ENCODE measurements at places on chromosomes 4 and X. TPM values are rescaled to one million over a fixed set of nuclear protein-coding genes. Genes with fewer than 3 reads are reported as not detected.

- DNase-seq, result no peak
These were observed 69.8 kb downstream of the FBXO8 start for GRCh38 chr4:174213731-174214100.

DNA sequence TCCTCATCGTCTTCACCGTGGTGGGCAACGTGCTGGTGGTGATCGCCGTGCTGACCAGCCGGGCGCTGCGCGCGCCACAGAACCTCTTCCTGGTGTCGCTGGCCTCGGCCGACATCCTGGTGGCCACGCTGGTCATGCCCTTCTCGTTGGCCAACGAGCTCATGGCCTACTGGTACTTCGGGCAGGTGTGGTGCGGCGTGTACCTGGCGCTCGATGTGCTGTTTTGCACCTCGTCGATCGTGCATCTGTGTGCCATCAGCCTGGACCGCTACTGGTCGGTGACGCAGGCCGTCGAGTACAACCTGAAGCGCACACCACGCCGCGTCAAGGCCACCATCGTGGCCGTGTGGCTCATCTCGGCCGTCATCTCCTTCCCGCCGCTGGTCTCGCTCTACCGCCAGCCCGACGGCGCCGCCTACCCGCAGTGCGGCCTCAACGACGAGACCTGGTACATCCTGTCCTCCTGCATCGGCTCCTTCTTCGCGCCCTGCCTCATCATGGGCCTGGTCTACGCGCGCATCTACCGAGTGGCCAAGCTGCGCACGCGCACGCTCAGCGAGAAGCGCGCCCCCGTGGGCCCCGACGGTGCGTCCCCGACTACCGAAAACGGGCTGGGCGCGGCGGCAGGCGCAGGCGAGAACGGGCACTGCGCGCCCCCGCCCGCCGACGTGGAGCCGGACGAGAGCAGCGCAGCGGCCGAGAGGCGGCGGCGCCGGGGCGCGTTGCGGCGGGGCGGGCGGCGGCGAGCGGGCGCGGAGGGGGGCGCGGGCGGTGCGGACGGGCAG lies 792 bp downstream of the ADRA2C start:
- DNase-seq, result peak; percentile 22

DNA sequence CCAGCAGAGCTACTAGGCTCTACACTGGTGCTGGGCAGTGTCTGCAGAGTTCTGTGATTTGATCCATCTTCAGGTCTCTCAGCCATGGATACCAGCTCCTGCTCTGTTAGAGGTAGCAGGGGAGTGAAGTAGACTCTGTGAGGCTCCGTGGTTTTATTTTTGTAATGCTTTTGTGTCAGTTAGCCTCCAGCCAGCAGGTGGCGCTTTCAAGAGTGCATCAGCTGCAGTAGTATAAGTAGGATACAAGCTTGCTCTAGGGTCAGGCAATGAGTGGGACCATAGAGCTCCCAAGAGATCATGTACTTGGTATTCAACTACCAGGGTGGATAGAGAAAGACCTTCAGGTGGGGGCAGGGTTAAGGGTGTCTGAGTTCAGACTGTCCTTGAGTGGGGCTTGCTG lies 362.5 kb upstream of the TRAM1L1 start:
- no peak for DNase-seq

- no peak for DNase-seq
These were observed 12.2 kb downstream of the MAMLD1 start for GRCh38 chrX:150375243-150375770.

DNA sequence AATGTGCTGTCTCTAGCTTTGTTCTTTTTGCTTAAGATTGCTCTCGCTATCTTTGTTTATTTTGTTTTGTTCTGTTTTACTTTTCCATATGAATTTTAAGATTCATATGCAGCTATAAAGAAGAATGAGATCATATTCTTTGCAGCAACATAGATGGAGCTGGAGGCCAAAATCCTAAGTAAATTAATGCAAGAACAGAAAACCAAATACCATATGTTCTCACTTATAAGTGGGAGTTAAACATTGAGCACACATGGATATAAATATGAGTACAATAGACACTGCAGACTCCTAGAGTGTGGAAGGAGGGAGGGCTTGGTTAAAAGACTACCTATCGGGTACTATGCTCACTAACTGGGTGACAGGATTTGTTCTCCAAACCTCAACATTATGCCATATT lies 237.8 kb downstream of the TRAM1L1 start:
- no peak for DNase-seq

- no peak for DNase-seq
These were observed 227.0 kb upstream of the RASGEF1B start for GRCh38 chr4:81698538-81699296.

- no peak for DNase-seq
These were observed 813.7 kb downstream of the DMD start for GRCh38 chrX:32397562-32398216.

GRCh38 chr4:1130316-1131186 lies 17.2 kb upstream of the RNF212 start:
- peak; percentile 69 for DNase-seq

DNA sequence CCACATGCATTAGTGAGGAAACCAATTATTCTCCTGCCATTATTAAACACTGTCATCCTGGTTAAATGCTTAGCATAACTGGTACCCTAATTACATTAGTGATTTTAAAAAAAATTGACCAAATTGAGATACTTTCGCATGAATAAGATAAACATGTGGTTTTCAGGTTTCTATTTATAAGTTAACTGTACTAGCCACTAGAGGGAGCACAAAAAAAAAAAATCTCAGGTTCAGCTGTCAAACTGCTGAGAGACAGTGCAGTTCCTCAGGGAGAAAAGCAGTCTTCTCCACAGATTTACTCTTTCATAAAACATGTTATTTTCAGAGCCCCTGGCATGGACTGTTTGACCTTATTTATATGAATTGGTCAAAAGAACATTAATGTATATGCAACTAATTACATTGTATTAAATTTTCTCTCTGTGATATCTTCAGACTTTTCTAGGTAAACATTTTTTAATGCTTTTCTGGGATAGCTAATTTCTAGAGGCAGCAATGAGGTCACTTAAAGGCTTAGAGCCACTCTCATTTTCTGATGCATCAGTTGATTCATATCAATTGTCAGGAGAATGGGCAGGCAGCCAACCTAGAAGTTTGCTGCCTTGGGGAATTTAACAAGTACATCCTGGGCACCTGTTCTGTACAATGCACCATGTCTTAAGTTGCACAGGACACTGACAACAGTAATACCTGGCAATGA lies 167.5 kb downstream of the CDS1 start:
- no peak for DNase-seq

DNA sequence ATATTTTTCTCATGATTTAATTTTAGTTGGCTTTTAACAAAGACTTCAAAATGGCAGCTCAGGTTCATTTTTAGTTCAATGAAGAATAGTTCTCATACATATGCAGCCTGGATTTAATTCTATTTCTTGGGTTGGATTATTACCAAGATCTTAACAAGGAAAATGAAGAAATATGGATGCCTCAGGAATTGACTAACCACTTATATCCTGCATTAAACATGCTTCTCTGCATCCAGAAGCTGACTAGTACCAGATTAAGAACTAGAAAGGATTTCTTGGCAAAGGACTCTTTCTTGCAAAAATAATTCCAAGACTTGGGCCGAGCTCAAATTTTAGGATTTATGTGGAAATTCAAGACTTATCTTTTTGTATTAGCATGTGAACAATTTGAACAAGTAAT lies 5.6 kb upstream of the KLHL2 start:
- DNase-seq, result no peak

DNA sequence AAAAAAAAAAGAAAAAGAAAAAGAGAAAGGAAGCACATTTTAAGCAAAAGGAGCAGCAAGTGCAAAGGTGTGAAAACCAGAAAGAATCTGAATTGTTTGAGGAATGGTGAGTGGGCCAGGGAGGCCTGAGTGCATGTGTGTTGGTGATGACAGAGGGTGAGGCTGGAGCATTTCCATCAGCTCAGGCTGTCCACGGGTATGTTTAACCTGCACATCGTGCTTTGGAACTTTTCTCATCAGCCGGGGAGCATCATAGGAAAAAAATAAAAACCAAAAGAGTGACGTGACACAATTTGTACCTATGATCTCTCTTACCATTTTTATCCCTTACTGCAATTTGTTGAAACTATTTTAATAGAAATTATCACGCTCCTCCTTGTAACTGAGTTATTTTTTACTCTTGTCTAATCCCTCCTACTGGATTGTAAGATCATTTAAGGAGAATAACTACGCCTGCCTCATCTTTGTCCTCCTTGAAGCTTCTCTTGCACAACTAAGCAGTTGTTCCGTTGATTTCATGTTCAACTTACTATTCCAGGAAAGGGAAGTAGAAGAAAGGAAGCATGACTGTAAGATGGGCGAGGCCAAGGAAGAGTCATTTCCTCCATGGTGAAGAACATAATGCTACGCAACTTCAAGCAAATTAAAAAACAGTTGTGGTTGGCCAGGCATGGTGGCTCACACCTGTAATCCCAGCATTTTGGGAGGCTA lies 7.0 kb downstream of the PALLD start:
- DNase-seq, result no peak

DNA sequence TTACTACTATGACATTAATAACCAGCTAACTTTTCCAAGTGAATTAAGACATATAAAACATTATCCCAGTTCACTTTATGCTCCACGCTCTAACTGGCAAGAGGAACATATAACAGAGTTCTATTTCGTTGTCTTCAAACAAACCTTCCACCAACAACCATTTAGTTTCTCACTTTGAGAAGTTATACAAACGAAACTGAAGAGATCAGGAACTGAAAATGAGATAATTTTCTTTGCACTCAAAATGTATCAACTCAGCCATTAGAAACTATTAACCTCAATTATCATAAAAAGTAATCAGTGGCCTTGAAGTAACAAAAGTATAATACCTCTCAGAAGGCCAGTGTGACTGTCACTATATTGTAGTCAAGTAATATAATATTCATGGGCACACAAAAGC lies 70.1 kb downstream of the CHM start:
- no peak for DNase-seq

GRCh38 chr4:122537388-122538135 lies 81.0 kb upstream of the IL2 start:
- no peak for DNase-seq

- DNase-seq, result peak; percentile 20
These were observed 174.9 kb downstream of the CORIN start for GRCh38 chr4:47662975-47663374.

- no peak for DNase-seq
These were observed 21.9 kb downstream of the FHIP1A start for GRCh38 chr4:151430740-151431457.

- no peak for DNase-seq
These were observed 172.7 kb upstream of the LNX1 start for GRCh38 chr4:53763813-53764597.

- DNase-seq, result peak; percentile 11
These were observed 14.1 kb upstream of the RHOXF2 start for GRCh38 chrX:120144178-120144844.

The CT45A5 gene
- not detected for total RNA-seq

The TEX13B gene
- total RNA-seq, result not detected

The FAM9B gene
- not detected for total RNA-seq

The CENPVL1 gene
- 1.3 TPM for total RNA-seq

The RAB41 gene
- not detected for total RNA-seq

The GJB1 gene
- 12.4 TPM for total RNA-seq

Measured in neural crest cell (in vitro differentiated cells).